ENCODE measurements at places on chromosomes 1 and 21. TPM values are rescaled to one million over a fixed set of nuclear protein-coding genes. Genes with fewer than 3 reads are reported as not detected.

DNA sequence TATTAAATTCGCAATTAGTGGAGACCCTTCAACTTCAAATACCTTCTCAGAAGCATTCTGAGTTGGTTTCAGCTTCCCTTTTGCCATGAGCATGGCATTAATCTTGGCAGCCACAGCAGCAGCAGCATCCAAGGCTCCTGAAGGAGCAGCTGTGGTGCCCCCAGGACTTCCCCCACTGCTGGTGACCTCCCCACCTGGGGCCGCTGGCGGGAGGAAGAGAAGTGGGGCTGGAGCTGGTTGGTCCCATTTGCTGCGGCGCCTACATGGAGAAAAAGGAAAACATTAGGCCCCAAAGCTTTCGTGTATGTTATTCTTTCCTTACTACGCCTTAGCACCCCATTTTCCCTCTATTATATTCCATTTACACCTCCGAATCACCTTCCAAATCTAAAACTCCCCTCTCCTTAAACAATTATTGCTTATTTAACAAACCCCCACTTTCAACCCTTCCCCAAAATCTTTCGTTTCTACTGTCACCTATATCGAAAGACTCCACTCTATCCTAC is 569 bp downstream of the KHDC4 start:
- no peak for DNase-seq

DNA sequence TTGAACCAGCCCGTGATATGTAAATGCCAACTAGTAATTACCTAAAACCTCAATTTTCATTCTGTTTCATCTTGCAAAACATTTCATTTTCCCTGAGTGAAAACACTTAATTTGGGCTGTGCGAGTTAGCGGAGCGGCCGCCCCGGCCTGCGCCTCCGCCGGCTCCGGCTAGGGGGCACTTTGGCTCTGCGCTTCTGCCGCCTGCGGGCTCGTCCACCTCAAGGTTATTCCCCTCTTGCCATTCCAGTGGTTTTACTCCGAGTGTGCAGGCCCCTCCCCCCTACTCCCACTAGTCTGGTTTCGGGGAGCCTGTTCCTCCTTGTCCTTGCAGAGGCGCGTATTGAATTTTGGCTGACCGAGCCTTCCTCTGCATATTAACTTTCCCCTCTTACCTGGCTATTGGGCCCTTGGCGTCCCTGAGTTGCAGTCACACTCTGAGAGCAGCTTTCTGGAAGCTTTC is 55.6 kb downstream of the PEX14 start:
- peak; percentile 75 for DNase-seq

GRCh38 chr1:33339413-33339812 is 18.5 kb upstream of the A3GALT2 start:
- DNase-seq: no peak

- DNase-seq: no peak
These were observed 220.3 kb upstream of the LYPLAL1 start for GRCh38 chr1:218953386-218953785.

DNA sequence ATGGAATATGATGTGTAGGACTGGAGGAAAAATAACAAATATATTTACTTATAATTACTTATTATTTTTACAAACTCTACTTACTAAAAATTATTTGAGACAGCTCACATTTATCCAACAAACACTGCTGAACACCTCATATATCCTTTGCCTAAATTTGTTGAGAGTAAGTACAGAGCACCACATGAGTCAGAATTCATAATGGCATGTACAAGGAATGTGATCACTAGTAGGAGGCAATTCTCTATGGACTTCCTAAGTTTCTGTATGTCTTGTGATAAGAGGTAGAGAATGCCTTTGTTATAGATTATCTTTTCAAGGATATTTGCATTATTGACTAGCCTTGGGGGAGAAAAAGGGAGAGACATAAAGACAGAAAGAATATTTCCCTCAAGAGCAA is 8.2 kb upstream of the ST6GALNAC3 start:
- DNase-seq: peak; percentile 40

GRCh38 chr1:41890825-41891198 is 27.9 kb downstream of the HIVEP3 start:
- DNase-seq: peak; percentile 58

GRCh38 chr1:208524925-208525324 is 280.7 kb upstream of the PLXNA2 start:
- no peak for DNase-seq

DNA sequence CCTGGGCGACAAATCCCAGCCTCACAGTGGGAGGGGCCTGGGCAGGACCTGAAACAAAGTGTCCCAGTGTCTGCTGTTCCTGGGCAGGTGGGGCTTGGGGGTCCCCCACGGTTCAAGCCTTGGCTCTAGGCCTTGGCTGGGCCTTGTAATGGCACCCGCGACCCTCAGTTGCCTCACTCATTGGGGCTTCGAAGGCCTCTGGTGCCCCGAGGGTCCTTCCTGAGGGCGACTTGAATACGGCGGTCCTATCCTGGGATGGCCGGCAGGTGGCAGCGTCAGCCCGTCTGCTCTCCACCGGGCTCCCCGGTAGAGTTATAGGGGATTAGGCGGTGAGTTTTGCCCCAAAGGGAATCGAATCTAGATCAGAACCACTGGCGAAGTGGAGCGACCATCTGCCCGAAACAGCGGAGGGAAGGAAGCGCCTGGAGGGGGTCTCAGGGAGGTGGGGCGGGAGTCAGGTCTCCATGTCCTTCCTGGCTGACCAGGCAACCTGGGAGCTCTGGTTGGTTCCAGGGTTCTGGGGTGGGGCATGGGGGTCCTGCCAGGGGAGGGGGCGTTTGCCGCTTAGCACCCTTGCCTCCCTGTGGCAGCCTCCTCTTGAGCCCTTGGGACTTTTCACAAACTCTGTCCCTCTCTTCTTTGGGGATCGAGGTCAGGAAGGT is 2.1 kb upstream of the PEX10 start:
- DNase-seq: no peak

- DNase-seq: no peak
These were observed 616.8 kb downstream of the RWDD3 start for GRCh38 chr1:95850763-95851162.

Gene ZNF124
- 28.6 TPM for total RNA-seq

Gene IVL
- total RNA-seq: 0.16 TPM

DNA sequence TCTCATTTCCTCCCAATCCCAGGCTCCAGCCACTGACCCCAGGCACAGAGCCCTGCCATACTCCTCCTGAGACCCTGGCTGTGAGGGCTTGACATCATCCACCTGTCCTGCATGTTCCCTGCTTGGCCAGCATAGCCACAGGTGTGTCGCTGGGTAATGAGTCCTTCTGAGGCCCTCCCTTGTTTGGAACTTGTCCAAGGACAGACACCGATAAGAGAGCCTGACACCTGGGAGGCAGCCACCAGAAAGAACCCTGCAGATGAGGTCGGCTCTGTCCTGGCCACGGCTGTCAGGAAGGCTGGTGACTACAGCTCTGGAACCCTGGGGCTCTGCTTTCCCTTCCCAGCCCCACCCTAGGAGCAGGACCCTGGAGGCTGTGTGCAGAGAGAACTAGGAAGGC is 34.6 kb downstream of the TMEM63A start:
- DNase-seq: no peak
